Activated naive CD8-positive, alpha-beta T cell treated with anti-CD3 and anti-CD28 coated beads, Interleukin-2, amount 50 U/mL, for 16 hours (primary cell): ENCODE measurements at places on chromosomes 11 and 22.

- no peak for DNase-seq
Observed at GRCh38 chr11:115578275-115578674, 74.1 kb upstream of the CADM1 start.

GRCh38 chr22:29253561-29254285, 14.1 kb downstream of the RHBDD3 start:
- no peak for DNase-seq

GRCh38 chr11:32836946-32837345, 7.2 kb downstream of the PRRG4 start:
- no peak for DNase-seq

DNA sequence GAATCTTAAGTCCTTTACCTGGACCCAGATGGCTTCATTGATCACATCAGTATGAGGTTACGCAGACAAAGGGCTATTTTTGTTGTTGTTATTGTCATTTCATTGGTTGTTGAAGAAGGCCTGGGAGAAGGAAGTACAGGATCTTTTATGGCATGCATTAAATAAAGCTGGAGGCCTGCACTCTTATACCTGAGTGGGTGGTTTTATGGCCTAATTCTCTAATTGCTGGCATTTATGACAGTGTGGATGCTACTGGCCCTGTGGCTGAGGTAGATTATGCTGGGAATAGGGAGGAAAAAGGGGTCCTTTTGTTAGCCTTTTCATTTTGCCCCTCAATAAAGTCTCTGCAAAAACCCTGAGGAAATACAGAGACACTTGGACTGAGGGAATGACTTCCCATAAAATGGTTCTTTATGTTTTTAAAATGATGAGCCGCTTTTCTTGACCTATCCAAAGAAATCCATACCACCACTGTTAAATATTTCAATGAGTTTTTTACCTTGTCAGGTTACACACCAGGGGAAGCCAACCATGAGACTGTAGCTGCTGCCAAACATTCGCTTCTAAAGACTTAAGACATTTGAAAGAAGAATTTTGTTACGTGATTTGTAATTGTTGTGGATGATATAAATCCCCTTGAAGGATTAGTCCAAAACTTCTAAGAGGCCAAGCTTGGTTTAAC, 6.8 kb downstream of the KMT2A start:
- DNase-seq = no peak

DNA sequence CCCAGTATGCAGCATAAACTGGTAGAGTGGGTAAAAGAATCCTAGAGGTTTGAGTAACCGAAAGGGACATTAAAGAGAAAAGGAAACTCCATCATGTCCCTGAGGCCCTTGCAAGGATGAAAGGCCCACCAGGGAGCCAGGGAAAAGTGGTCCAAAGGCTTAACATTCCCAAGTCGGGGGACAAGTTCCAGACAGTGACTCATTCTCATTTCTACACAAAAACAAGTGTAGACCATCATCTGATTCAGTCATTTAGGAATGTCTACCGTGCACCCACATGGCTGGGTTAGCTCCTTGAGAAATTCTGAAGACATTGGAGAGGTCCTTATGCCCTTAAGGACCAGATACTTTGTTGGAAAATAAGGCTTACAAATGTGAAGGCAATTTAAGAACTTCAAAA, 4.8 kb upstream of the NOX4 start:
- no peak for DNase-seq

DNA sequence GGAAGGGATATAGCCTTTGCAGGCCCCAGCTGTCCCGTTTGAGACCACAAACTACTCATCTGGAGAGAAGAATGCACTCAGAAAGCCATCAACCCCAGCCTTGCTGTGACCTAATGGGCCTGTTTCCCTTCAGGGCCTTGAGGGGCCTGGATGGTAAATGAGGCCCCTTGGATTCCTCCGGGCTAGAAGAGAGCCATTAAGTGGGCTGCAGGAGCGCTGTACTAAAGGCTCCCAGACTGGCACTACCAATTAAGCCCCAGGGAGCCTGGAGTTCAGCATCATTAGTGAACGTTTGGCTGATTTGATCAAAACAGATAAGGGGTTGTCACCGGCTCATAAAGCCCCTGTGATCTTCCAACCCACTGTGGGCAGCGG, 23.0 kb downstream of the CD5 start:
- no peak for DNase-seq

DNA sequence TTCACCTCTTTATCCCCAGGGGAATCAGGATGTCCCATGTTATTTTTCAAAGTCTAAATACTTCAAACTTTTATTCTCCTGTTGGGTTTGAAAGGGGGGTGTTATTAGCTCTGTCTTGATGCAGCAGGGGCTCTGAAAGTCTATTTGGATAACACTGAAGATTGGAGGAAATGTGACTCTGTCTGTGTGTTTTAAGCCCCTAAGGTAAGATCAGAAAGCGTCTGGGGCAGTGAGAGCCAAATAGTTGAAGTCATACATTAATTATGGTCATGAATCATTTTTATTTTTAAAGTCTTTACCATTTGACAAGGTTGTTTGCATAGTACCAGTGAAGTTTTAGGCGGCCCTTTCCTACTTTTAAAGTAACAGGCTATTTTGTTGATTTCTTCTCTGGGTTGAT, 139.0 kb downstream of the UVRAG start:
- DNase-seq = no peak

DNA sequence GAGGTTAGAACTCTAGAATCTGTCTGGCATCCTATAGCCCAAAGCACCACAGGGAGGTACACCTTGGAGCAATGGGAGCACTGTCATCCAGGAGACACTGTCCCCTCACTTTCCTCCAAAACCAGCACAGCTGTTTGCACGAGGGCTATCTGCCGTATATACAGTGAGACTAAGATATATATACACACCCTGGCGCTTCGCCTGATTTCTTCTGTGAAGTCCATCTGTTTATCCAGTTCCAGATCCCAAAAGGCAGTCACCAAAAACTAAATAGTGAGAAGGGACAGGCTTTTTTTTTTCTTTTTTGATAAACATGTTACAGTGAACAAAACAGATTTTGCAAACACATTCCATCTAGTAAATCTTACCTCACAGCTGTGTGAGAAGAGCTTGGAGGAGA, 68.5 kb downstream of the ARFGAP2 start:
- DNase-seq = no peak

GRCh38 chr11:11446967-11447366, 93.9 kb upstream of the CSNK2A3 start:
- no peak for DNase-seq

DNA sequence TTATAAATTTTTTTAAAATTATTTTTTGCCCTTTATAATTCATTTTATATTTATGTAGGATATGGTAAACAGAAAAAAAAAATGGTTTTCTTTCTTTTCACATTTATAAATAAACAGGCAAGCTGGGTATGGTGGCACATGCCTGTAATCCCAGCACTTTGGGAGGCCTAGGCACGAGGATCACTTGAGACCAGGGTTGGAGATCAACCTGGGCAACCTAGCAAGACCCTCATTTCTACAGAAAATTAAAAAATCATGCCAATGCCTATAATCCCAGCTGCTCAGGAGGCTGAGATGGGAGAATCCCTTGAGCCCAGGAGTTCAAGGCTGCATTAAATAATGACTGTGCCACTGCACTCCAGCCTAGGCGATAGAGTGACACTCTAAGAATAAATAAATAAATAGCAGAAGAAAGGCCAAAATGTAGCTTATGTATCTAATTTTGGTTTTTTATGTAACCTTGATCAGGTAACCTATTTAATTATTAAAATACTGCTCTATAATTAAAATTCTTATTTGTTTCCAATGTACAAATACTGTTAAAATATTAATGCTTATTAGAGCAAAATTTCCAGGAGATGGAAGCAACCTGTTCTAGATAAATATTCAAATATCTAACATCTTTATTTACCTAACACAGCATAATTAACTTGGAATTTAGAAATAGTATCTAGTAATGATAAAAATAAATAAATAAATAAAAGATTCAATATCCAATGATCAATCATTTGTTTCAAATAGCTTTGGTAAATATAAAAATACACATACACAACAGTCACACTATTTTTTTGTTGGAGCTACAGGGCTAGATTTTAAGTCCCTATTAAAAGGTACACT, 21.4 kb downstream of the PI4KA start:
- DNase-seq = no peak

- DNase-seq = no peak
Observed at GRCh38 chr22:36442506-36443197, 38.8 kb downstream of the TXN2 start.

DNA sequence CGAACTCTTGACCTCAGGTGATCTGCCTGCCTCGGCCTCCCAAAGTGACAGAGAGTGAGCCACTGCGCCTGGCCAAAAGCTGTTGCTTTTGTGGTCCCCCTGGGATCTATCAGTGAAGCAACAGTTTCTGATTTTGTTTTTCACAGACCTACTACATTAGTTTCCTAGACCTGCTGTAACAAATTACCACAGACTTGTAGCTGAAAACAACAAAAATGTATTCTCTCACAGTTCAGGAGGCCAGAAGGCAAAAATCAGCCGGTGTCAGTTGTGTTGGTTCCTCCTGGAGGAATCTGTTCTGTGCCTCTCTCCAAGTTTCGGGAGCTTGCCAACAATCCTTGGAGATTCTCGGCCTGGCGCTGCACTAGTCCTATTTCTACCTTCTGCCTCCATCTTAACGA, 8.5 kb upstream of the SLC35C1 start:
- no peak for DNase-seq

DNA sequence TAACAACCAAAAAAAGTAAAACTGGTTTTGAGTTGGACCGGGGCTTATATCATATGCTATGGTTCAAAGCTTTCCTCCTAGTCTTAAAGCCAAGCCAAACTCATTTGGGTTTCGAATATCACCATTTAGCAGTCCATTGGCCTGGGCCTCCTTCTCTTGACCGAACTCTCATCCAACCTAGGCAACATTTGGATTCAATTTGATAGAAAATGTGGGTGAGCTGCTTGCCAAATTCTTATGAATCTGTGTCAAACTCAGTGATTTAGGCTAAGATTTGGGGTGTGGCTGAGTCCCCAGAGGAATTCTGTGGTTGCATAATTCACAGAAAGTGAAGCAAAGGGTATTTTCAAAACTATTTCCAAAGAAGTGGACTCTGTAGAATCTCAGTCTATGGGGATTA, 83.7 kb downstream of the BLID start:
- no peak for DNase-seq

GRCh38 chr11:70220920-70221319, 17.8 kb downstream of the FADD start:
- DNase-seq = no peak

GRCh38 chr11:121473064-121473777, 20.5 kb upstream of the SORL1-AS1 start:
- DNase-seq = no peak

DNA sequence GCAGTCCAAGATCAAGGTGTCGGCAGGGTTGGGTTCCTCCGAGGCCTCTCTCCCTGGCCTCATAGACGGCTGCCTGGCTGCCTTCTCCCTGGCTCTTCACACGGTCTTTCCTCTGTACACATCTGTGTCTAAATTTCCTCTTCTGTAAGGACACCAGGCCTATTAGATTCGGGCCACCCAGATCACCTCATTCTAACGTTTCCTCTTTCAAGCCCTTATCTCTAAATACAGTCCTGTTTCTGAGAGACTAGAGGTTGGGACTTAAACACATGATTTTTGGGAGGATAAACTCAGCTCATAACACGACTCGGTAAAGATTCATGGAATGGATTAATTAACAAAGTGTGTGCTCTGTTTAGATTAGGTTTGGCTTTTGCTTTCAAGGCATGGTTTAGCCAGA, 136.0 kb upstream of the SORL1-AS1 start:
- DNase-seq = no peak

GRCh38 chr11:127002669-127003259, 2.2 kb upstream of the KIRREL3 start:
- DNase-seq = no peak

DNA sequence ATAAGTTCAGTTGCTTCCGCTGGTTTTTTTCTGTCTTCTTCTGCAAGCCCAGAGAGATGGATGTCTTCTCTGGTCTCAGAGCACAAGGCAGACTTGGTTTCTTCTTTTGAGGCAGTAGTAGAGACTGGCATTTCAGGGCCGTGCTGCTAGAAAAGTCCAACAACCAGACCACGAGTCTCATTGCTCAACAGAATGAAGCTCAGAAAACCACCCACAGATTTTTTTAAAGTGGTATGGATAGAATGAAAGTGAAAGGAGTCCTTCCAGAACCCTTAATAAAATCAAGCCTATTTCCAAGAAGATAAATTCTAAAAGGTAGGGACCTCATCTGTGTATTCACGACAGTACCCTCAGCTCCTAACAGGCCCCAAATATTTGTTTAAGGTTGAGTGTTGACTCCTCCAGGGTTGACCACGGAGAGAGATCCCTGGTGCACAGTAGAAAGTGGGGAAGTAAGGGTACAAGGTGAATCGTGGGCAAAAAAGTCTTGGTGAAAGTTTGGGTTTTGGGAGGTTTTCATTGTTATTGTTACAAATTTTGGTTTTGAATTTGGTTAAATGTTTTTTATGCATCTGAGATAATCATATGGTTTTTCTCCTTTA, 43.6 kb upstream of the DDX6 start:
- DNase-seq = no peak

GRCh38 chr22:44453441-44454112, 44.5 kb downstream of the RTL6 start:
- no peak for DNase-seq
